Fibroblast of pulmonary artery (primary cell): ENCODE measurements at places on chromosomes 5 and 9.

GRCh38 chr5:94345257-94345656 lies 273.1 kb downstream of the KIAA0825 start:
- no peak for DNase-seq

GRCh38 chr5:57937501-57938173 lies 455.0 kb upstream of the ACTBL2 start:
- no peak for DNase-seq

DNA sequence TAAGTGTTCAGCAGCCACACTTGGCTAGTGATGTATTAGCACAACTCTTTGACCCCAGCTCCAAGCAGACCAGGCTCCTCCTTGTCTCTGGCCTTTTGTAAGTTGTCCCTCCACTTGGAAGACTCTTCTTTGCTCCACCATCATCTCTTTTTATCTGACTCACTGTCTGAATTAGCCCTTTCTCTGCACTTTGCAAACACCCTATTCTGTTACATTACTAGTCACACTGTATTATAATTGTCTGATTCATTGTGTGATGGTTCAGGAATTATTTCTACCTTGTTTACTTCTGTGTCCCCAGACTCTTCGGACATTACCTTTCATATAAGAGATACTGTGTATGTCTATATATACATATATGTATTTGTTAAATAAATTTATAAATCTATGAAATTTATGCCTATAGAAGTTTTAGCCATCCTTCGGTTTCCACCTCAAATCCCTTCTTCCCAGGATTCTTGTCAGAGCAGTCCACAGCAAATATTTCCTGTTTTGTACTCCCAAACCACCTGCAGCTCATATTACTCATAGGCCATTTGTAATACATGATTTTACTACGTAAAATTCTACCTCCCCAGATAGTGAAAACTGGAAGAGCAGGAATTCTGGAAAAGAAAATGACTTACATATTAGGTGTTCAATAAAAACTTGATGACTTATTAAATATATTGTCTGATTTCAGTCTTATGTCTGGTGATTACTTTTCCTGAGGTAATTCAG lies 69.0 kb downstream of the MTAP start:
- DNase-seq = no peak

DNA sequence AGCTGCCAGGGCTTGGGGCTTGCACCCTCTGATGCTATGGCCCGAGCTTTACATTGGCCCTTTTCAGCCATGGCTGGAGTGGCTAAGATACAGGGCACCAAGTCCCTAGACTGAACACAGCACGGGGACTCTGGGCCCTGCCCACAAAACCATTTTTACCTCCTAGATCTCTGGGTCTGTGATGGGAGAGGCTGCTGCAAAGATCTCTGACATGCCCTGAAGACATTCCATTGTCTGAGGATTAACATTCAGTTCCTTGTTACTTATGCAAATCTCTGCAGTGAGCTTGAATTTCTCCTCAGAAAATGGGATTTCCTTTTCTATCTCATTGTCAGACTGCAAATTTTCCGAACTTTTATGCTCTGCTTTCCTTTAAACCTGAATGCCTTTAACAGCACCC lies 337.0 kb upstream of the SMC2 start:
- DNase-seq = no peak

DNA sequence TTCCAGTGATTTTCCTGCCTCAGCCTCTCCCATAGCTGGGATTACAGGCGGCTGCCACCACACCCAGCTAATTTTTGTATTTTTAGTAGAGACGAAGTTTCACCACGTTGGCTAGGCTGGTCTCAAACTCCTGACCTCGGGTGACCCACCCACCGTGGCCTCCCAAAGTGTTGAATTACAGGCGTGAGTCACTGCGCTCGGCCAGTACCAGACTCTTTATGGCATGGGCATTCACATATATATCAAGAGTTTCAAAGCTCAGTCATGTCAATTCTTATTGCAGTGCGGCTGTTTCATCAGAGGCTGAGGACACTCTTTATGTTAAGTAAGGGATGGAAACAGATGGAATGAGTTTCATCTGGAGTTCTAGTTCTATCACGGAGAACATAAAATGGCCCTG lies 315.2 kb upstream of the CDH6 start:
- DNase-seq = no peak

DNA sequence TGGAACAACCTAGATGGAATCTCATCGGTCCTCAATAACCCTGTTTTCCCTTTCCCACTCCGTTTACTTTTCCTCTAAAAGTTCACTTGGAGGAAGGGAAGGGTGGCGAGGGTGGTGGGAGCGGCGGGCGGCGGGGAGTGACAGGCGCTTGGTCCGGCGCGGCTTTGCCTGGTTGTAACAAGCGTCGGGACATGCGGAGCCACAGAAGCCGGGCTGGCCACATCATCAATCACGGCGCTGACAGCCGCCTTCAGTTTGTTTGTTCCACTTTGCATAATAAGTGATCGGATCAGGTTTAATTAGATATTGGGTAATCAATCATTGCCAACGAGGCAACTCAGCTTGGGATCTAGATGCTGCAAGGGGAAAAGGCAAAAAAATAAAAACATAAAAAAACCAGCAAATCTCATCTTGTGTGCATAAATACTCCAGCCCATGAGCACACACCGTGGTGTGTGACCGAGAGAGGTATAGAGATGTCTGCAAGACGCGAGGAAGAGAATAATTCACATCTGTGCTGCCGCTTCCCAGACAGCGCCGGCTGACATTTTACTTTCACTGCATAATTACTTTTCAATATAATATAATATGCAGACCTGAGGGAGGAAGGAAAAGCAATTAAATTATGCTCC lies 396.2 kb upstream of the IRX4 start:
- DNase-seq = no peak

- peak; percentile 97 for DNase-seq
Observed at GRCh38 chr5:172758077-172758833, 12.7 kb downstream of the DUSP1 start.

DNA sequence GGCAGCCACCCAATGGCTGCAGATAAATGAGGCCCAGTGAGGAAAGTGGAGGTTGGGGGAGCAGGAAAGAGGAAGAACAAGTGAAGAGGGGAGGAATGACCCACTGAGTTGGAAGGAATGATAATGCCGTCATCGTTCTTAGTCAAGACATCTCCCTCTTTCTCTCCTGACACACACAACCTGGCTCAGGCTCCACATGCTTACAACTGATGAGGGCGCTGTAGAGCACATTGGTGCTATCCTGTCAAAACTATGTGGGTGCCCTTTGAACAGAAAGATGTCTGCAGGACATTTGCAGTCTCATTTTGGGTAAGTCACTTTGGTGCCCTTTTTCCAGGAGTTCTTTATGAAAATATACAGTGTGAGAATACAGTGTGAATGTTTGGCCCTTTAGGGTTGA lies 5.9 kb downstream of the IFNW1 start:
- DNase-seq = no peak

DNA sequence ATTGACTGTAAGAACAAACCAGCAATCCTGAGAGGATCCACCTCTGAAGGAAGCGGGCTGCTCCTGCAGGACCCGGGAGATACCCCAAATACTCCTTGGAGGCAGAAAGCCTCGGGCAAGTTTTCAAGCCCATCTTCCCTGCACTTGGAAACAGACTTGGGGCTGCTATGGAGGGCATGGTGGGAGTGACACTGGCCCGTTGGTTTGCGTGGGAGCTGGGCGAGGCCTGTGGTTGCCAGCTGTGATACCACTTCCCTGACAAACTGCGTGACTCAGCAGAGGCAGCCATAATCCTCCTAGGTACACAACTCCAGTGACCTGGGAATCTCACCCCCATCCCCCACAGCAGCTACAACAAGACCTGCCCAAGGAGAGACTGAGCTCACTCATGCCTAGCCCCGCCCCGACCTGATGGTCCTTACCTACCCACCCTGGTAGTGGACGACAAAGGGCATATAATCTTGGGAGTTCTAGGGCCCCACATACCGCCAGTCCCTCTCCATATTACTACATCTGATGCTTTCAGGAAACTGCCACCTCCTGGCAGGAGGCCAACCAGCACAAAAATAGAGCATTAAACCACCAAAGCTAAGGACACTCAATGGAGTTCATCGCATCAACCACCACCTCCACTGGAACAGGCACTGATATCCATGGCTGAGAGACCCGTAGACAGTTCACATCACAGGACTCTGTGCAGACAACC lies 38.1 kb upstream of the VLDLR start:
- DNase-seq = no peak

GRCh38 chr9:22718653-22719052 lies 272.0 kb downstream of the DMRTA1 start:
- DNase-seq = no peak

- DNase-seq = peak; percentile 60
Observed at GRCh38 chr5:97009212-97009898, 73.5 kb downstream of the LNPEP start.

- DNase-seq = no peak
Observed at GRCh38 chr5:180595381-180596114, 4.2 kb upstream of the SCGB3A1 start.
